Osteocyte (in vitro differentiated cells): ENCODE measurements at places on chromosomes 1 and 21. TPM values are rescaled to one million over a fixed set of nuclear protein-coding genes. Genes with fewer than 3 reads are reported as not detected.
A peak's percentile ranks its signal among the peaks of the same experiment; 100 is the strongest.

DNA sequence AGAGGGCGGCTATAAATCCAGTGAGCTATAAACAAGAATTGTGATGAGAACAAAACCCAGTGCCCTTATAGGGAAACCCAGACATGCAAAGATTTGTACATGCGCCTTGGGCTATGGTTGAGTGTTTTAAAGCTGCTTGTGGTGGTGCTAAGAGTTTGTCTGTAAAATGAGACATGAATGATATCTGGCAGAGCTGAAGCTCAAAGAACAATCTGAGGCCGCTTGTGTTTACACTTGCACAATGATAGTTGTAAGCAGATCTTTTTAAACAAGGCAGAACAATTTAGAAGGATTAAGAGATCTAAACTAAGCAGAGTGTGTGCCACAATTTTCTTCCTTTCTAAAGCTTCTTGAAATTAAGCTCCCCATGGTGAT, 80.4 kb upstream of the ADAMTS5 start:
- H3K4me3 ChIP-seq, result no peak overlapping the region
- no peaks in the 10 kb centered on the region for H3K36me3 ChIP-seq
- DNase-seq, result no peak
- H3K27ac ChIP-seq, result peak overlapping the region; percentile 91

GRCh38 chr1:36397378-36398230, at the start of gene LSM10:
LSM10 (minus strand) TSS chr1:36397908; CDS start chr1:36394129, 3,779 bp downstream.
- peak within 1 kb of the TSS; percentile 98 for H3K4me3 ChIP-seq
- peaks cover 6% of the 10 kb centered on the region for H3K36me3 ChIP-seq
- H3K27me3 ChIP-seq, result no peaks in the 10 kb centered on the region

- no peak for DNase-seq
- no peak overlapping the region for H3K27ac ChIP-seq
- H3K4me3 ChIP-seq, result no peak overlapping the region
- peaks cover 10% of the 10 kb centered on the region for H3K27me3 ChIP-seq
Observed at GRCh38 chr1:38279148-38279547, 232.6 kb upstream of the POU3F1 start.

Gene POGK
- total RNA-seq, result 33.0 and 34.3 TPM in 2 replicates

Gene IL19
- total RNA-seq, result not detected in 2 replicates

GRCh38 chr1:20589331-20590278, 708 bp downstream of the CDA start:
- peaks cover 17% of the 10 kb centered on the region for H3K27me3 ChIP-seq
- H3K4me3 ChIP-seq, result no peak overlapping the region
- H3K27ac ChIP-seq, result no peak overlapping the region
- DNase-seq, result no peak

DNA sequence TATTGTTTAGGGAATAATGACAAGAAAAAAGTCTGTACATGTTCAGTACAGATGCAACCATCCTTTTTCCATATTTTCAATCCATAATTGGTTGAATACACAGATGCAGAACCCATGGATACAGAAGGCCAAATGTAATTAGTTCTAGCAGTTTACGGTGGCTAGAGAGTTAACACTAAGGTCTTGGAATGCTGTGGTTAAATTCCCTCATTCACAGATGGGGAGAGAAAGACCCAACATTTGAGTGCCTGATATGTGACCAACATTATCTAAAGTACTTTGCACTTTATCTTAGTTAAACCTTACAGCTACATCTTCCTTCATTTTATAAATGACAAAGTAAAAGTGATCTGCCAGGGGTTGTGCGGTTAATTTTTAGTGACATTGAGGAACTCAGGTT, 5.3 kb downstream of the SCMH1 start:
- H3K27me3 ChIP-seq, result no peaks in the 10 kb centered on the region
- no peak overlapping the region for H3K27ac ChIP-seq
- DNase-seq, result no peak

DNA sequence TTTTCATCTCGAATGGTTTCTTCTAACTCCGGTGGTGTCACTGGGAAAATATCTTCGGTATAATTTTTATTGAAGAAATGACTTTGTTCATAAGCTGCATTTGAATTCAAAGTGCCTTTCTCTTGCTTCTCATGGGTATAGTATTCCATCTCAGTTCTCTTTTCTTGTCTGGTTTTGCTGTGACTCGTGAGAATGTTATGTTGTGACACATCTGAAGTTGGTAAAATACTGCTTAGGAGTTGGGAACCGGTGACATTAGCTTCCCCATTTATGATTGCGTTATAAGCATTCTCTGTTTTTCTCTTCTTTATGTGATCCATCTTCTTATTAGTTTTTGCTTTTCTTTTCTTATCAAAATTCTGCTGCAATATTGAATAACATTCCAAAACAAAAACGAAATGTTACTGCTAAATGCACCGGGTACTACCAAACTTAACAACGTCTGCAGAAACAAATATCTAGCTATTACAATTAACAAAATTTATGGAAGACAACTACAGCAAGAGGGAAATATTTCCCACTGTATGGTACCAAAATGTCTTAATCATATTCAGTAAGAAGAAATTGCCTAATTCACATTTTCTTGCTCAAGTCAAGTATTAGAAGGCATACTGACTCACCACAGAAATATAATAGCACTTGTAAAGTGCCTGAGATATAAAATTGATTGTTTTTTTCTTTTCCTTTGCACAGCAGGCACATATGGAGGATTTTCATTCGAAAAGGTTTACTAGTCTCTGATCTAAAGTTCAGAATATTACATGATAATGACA, 15.5 kb downstream of the LRIF1 start:
- H3K36me3 ChIP-seq, result peaks cover 39% of the 10 kb centered on the region
- H3K4me1 ChIP-seq, result no peaks in the 10 kb centered on the region
- no peak overlapping the region for H3K27ac ChIP-seq
- no peak overlapping the region for H3K4me3 ChIP-seq
- DNase-seq, result no peak
- no peaks in the 10 kb centered on the region for H3K27me3 ChIP-seq

Gene SYNC
- 23.0 and 24.6 TPM in 2 replicates for total RNA-seq

- H3K4me1 ChIP-seq, result peaks cover 15% of the 10 kb centered on the region
- H3K27me3 ChIP-seq, result no peaks in the 10 kb centered on the region
- no peak overlapping the region for H3K4me3 ChIP-seq
- no peak overlapping the region for H3K27ac ChIP-seq
- DNase-seq, result no peak
Observed at GRCh38 chr21:15301014-15301413, 236.2 kb upstream of the NRIP1 start.

Gene TTLL7
- 6.8 and 8.6 TPM in 2 replicates for total RNA-seq

DNA sequence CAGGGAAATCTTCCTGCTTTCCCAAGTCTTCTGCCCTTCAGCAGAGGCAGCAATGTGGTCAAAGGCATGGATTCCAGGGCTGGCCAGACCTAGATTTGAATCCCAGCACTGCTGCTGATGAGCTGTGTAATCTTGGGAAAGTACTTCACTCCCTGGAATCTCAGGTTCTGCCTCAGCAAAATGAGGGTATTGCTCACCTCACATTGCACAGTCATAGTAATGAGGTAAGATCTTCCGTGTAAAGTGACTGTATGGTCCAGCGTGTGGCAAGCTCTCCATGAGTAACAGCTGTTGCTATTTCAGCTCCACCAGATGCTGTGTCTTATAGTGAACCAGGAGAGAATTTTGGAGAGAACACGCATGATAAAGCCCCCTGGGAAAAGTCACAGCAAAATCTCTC, 56.1 kb upstream of the F3 start:
- H3K27me3 ChIP-seq, result peaks cover 16% of the 10 kb centered on the region
- DNase-seq, result no peak
- no peaks in the 10 kb centered on the region for H3K36me3 ChIP-seq
- H3K27ac ChIP-seq, result no peak overlapping the region
- H3K4me3 ChIP-seq, result no peak overlapping the region

- H3K4me1 ChIP-seq, result no peaks in the 10 kb centered on the region
- H3K27me3 ChIP-seq, result peaks cover 36% of the 10 kb centered on the region
- H3K36me3 ChIP-seq, result no peaks in the 10 kb centered on the region
- no peak overlapping the region for H3K4me3 ChIP-seq
- H3K27ac ChIP-seq, result no peak overlapping the region
- no peak for DNase-seq
Observed at GRCh38 chr1:102566182-102566581, 542.1 kb downstream of the COL11A1 start.

Gene SSU72
- 117 and 121 TPM in 2 replicates for total RNA-seq

GRCh38 chr1:4379451-4380175, 274.8 kb upstream of the AJAP1 start:
- no peak overlapping the region for H3K27ac ChIP-seq
- no peak for DNase-seq
- no peaks in the 10 kb centered on the region for H3K4me1 ChIP-seq
- no peaks in the 10 kb centered on the region for H3K36me3 ChIP-seq
- no peaks in the 10 kb centered on the region for H3K27me3 ChIP-seq

DNA sequence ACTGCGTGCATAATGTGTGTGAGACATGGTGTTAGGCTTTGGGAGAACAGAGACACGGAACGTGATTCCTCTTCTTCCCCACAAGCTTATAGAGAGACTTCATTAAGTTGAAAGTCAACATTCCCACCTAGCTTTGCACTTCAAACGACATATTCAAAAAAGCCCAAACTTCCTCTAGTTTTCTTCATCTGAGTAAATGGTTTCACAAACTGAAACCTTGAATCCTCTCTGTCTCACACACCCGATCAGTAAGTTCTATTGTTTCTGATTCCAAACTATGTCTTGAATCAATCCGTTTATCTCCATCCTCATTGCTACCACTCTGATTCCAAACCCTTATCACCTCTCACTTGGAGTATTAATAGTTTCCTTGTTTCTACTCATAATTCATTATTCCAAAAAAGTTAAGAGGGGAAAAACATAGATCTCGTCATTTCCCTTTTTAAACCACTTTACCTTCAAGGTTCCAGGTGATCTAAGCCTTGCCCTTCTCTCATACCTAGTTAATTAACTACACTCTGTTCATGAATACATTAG, 1.6 kb upstream of the METTL18 start:
- H3K27ac ChIP-seq, result no peak overlapping the region
- H3K4me1 ChIP-seq, result peaks cover 20% of the 10 kb centered on the region
- peaks cover 13% of the 10 kb centered on the region for H3K36me3 ChIP-seq
- H3K4me3 ChIP-seq, result peak overlapping the region; percentile 97
- H3K27me3 ChIP-seq, result no peaks in the 10 kb centered on the region

- no peak overlapping the region for H3K27ac ChIP-seq
- H3K4me3 ChIP-seq, result no peak overlapping the region
- H3K27me3 ChIP-seq, result no peaks in the 10 kb centered on the region
- DNase-seq, result no peak
Observed at GRCh38 chr1:201582705-201583442, 43.9 kb downstream of the NAV1 start.

DNA sequence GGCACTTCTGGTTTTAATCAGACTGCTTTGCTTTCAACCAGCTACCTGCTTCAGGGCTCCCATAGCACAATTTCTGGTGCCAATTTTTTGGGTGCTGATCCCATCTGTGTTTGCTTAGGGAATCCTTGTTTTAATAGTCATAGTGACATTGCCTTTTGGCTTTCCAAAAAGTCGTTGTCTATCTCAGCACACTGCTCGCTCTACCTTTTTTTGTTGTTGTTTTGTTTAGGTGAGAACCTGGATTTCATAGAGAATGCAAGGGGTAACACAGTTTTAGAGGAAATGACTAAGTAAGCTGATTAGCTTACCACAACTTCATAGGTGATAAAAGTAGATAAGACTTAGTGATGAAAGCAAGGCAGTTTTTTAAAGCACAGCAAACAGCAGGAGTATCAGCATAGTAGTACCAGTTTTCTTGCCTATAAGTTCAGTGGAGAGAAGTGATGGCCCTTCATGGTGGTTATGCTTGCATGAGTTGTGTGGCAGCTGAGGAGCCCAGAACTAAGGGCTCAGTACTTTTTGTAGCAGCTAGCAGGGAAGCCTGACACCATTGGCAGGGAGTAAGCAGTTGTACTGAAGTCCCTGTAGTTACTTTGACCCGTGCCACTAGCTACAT, 31.3 kb downstream of the NEK7 start:
- peaks cover 26% of the 10 kb centered on the region for H3K4me1 ChIP-seq
- H3K27me3 ChIP-seq, result no peaks in the 10 kb centered on the region
- H3K27ac ChIP-seq, result no peak overlapping the region
- no peak for DNase-seq
- no peaks in the 10 kb centered on the region for H3K36me3 ChIP-seq
- no peak overlapping the region for H3K4me3 ChIP-seq

DNA sequence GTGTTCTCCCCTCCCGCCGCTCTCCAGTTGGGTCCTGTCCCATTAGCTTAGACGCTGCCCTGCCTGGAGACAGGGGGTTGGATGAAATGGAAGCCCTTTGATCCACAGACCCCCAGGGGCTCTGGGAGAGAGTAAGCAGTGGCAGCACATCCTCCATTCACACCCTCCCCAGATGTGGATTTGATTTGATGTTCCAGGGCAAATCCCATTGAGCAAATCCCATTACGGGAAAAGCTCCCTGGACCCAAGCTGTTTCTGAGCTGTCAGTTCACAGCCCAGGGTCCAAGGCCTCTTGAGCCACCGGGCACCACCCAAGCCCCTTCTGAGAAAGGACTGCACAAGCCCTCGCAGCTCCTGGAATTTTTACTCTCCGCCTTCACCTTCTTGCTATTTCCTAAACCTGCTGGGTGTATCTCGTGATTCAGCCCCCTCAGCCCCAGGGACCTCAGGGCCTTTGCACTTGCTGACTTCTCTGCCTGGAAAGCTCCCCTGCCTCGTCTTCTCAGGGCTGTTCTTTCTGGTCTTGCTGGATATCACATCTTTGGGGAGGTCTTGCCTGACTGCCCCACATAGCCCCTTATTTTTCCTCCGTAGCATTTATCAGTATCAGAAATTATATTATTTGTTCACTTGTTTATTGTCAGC, 101.1 kb downstream of the PAX7 start:
- H3K27ac ChIP-seq, result no peak overlapping the region
- no peak for DNase-seq
- H3K4me1 ChIP-seq, result no peaks in the 10 kb centered on the region
- H3K4me3 ChIP-seq, result no peak overlapping the region
- no peaks in the 10 kb centered on the region for H3K36me3 ChIP-seq
- H3K27me3 ChIP-seq, result peaks cover 3% of the 10 kb centered on the region

Gene ALX3
- not detected in 2 replicates for total RNA-seq

- no peak overlapping the region for H3K4me3 ChIP-seq
- no peak overlapping the region for H3K27ac ChIP-seq
- peaks cover 40% of the 10 kb centered on the region for H3K36me3 ChIP-seq
- no peak for DNase-seq
Observed at GRCh38 chr1:150688763-150689162, 8.2 kb downstream of the GOLPH3L start.

GRCh38 chr1:36471830-36472641, 7.9 kb upstream of the MRPS15 start:
- H3K4me3 ChIP-seq, result no peak overlapping the region
- no peaks in the 10 kb centered on the region for H3K36me3 ChIP-seq
- H3K27ac ChIP-seq, result no peak overlapping the region
- H3K27me3 ChIP-seq, result peaks cover 4% of the 10 kb centered on the region
- H3K4me1 ChIP-seq, result no peaks in the 10 kb centered on the region

Gene TBX15
- total RNA-seq, result 3.1 and 4.3 TPM in 2 replicates

Gene OR6K3
- total RNA-seq, result not detected in 2 replicates

DNA sequence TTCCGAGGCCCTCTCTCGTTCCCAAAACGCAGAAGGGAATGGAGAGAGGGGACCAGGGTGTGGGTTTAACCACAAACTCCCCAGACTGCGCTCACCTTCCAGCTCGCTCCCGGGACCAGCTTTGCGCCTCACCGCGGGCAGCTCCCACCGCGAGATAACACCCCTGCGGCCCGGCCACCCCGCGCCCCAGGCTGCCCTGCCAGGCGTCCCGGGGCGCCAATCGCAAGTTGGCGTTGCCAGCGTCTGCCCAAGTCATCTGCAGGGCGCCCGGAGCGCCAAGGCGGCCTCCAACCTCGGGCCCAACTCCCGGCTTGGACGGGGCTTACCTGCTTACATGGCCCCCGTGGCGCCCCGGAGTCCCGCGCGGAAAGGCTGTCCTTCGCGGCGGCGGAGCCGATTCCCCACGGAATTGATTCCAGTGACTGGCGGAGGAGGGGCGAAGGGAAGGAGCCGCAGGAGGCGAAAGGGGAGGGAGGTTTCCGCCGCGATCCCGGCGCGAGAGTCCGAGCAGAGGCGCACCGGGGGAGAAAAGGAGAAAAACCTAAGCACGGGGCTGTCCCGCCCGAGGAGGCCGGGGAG, 456 bp downstream of the PTPN14 start:
- peak; percentile 88 for DNase-seq
- H3K4me3 ChIP-seq, result peak overlapping the region; percentile 95
- H3K27ac ChIP-seq, result peak overlapping the region; percentile 96

Gene CD1E
- total RNA-seq, result not detected in 2 replicates

Gene SYDE2
- 6.0 and 6.3 TPM in 2 replicates for total RNA-seq
